ENCODE measurements at places on chromosomes 7 and 10. TPM values are rescaled to one million over a fixed set of nuclear protein-coding genes. Genes with fewer than 3 reads are reported as not detected.

EGR2 gene
- total RNA-seq = not detected

SPAG6 gene
- total RNA-seq = not detected

ADARB2 gene
- total RNA-seq = 0.10 TPM

RHOBTB1 gene
- 18.5 TPM for total RNA-seq

OPN1SW gene
- total RNA-seq = not detected

CSGALNACT2 gene
- total RNA-seq = 14.9 TPM

NUB1 gene
- 52.8 TPM for total RNA-seq

SORCS1 gene
- not detected for total RNA-seq

PIP gene
- not detected for total RNA-seq

DKK1 gene
- 166 TPM for total RNA-seq

IGFBP1 gene
- total RNA-seq = 1.4 TPM

PNLIPRP1 gene
- total RNA-seq = not detected

YKT6 gene
- total RNA-seq = 96.4 TPM

DNAH11 gene
- 4.6 TPM for total RNA-seq

RET gene
- total RNA-seq = 0.94 TPM

ARMC3 gene
- total RNA-seq = not detected

TMEM213 gene
- not detected for total RNA-seq

SLC26A4 gene
- 1.3 TPM for total RNA-seq

COL26A1 gene
- not detected for total RNA-seq

AOAH gene
- total RNA-seq = 0.07 TPM

SLC13A1 gene
- total RNA-seq = not detected

LGI1 gene
- not detected for total RNA-seq

TAS2R41 gene
- total RNA-seq = not detected

DNAJC12 gene
- total RNA-seq = 0.39 TPM

GRID2IP gene
- total RNA-seq = not detected

CUBN gene
- total RNA-seq = 6.8 TPM

NUTM2E gene
- total RNA-seq = 0.05 TPM

NMT2 gene
- 220 TPM for total RNA-seq

HOXA6 gene
- 6.5 TPM for total RNA-seq

GPC2 gene
- total RNA-seq = 0.89 TPM

ANKRD1 gene
- total RNA-seq = 785 TPM

CELF2 gene
- 15.6 TPM for total RNA-seq

TFEC gene
- 8.3 TPM for total RNA-seq
